RCC 7860 (cell line): ENCODE measurements at places on chromosomes 2 and 18.

GRCh38 chr2:202883987-202884675 is 12.6 kb upstream of the ICA1L start:
- DNase-seq, result no peak

- DNase-seq, result no peak
Measured at GRCh38 chr18:38933910-38934510, 1368.4 kb upstream of the CELF4 start.

DNA sequence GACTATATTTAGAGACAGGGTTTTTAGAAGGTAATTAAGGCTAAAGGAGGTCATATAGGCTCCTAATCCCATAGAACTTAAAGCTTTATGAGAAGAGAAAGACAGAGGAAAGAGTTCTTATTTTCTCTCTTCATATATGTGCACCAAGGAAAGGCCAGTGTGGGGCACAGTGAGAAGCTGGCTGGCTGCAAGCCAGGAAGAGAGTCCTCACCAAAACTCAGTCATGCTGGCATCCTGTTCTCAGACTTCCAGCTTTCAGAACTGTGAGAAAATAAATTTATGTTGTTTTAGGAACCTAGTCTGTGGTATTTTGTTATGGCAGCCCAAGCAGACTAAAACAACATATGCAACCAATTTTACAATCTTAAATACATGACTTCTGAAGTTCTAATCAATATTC is 31.5 kb upstream of the ATIC start:
- no peak for DNase-seq

DNA sequence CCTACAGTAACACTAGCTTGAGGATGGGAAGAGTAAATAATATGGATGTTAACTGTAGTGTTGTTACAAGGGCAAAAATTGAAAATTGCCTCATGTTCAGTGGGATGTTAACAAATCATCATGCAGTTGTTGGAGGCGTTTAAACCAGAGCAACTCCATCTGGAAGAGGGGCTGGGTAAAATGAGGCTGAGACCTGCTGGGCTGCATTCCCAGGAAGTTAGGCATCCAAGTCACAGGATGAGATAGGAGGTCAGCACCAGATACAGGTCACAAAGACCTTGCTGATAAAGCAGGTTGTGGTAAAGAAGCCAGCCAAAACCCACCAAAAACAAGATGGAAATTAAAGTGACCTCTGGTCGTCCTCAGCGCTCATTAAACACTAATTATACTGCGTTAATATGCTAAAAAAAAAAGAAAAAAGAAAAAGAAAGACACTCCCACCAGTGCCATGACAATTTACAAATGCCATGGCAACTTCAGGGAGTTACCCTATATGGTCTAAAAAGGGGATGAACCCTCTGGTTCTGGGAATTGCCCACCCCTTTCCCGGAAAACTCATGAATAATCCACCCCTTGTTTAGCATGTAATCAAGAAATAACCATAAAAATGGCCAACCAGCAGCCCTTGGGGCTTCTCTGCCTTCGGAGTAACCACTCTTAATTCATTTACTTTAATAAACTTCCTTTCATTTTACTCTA is 101.4 kb downstream of the MYO5B start:
- DNase-seq, result no peak

- DNase-seq, result no peak
Measured at GRCh38 chr2:25639131-25639530, 34.2 kb downstream of the DTNB start.

GRCh38 chr2:29455200-29455860 is 340.1 kb downstream of the CLIP4 start:
- DNase-seq, result no peak

- DNase-seq, result no peak
Measured at GRCh38 chr2:169005994-169006393, 25.1 kb downstream of the ABCB11 start.

- no peak for DNase-seq
Measured at GRCh38 chr2:187002242-187002641, 153.3 kb upstream of the ZSWIM2 start.

DNA sequence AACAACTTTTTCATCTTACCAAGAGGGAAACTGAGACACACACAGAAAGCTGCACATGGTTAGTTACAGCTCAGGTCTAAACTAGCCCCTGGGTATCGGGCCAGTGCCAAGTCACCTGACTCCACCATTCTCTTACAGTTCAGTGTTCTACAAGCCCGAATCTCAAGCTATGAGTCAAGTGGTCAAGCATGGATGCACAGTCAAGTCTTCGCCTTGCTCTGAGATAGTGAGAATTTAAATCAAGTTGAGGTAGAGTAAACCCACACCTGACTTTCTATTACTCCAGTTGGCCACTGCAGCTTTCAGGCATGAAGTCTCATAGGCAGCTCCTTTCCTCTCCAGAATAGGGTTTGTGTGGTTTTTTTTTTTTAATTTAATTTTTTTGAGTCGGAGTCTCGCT is 34.5 kb upstream of the ARL5A start:
- peak; percentile 33 for DNase-seq
